ENCODE measurements at places on chromosomes 1 and 21.
A peak's percentile ranks its signal among the peaks of the same experiment; 100 is the strongest.

DNA sequence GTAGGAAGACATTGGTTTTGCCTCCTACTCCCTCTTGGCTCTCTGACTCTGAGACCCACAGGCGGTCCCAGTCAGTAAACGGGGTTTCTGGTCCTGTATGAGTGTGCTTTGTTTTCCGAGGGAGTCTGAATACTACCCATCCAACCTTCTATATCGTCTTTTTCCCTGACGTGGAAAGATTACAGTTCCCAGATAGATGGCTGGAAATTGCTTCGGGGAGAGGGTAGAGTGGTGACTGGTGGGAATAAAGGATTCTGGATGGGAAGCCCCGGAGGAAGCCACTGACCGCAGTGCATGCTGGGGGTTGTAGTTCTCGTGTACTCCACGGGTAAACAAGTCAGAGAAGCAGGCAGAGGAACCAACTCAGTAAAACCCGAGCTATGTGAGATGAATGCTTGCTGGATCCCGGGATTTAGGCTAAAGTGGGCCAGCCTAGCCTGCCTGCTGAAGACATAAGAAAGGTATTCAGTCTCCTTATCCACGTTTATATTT, 66.2 kb upstream of the IRF2BP2 start:
- peak; percentile 88 for DNase-seq

DNA sequence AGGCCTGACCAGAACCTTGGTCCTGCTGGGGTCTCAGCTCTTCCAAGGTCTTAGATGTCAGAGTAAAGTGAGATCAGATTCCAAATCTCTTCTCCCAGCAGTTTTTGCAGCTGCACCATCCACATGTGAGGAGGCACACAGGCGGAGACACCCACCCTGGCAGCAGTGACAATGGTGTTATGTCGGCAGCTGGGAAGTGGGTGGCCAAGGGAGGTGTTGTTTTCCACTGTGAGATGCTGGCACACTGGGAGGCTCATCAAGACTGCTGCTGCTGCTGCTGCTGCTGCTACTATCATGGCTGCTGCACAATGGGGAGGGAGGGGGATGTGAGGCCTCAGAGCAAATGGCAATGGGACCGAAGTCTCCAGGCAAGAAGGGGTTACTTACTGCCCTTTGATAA, 23.6 kb downstream of the CAMK2N1 start:
- DNase-seq: no peak

- DNase-seq: no peak
Observed at GRCh38 chr1:178919581-178919980, 48.7 kb upstream of the ANGPTL1 start.

DNA sequence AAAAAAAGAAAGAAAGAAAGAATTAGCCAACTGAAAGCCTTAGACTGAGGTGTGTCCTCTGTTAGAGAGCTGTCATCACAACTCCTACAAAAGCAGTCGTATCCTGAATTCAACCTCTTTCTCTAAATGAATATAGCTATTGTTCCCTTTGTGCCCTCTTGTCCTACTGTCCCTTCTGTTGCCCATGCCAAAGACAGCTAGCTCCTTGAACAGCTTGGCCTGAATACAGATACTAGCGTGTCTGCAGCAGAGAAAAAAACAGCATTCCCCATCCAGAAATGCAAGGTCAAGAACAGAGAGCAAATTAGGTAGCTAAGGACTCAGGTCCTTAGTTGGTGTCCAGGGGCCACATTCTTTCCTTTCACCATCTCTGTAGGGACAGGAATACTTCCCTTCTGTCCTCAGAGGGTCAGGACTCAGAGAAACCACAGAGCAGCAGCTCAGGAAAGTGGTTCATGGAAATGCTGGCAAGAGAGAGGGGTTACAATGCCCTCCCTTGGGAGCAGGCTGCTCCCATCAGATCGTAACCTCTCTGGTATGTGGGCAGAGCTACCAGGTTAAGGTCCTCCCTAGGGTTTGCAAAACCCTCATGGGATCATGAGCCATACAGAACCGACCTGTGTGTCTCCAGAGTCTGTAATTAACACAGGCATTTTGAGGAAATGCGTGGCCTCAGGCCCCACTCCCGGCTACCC, 1.8 kb upstream of the ZBTB48 start:
- DNase-seq: no peak

DNA sequence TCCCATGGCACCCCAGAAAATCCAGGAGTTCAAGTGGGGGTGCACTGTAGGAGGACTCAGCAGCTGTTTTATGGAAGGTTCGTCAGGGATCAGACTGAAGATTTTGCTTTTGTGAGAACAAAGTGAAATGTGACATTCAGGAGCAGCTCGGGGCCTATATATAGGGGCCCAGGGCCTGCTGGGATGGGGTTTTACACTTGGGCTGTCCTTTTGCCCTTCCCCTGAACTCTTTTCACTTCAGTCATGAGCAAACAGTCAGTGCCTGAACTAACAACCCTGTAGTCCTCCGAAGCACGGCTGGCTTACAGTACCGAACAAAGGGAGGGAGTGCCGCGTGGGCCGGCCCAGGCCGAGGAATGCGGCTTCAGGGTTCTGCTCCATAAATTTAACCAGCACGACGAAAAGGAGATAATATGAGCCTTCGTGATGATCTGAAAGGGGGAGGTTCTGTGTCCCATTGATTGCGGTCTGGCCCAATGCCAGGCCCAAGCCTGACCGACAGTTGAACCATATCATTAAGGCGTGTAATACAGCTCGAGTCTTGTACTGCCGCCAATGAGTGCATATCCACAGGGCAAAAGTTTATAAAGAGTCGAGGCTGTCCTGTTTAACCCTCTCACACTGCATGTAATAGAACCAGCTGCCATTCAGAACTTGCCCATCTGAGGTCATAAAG, 139.9 kb downstream of the DHRS3 start:
- DNase-seq: no peak

- DNase-seq: no peak
Observed at GRCh38 chr1:99681583-99681982, 35.7 kb downstream of the PALMD start.

GRCh38 chr1:66331658-66332547, 202.1 kb upstream of the SGIP1 start:
- peak; percentile 94 for DNase-seq

- DNase-seq: no peak
Observed at GRCh38 chr1:183648042-183648441, 5.1 kb downstream of the APOBEC4 start.

DNA sequence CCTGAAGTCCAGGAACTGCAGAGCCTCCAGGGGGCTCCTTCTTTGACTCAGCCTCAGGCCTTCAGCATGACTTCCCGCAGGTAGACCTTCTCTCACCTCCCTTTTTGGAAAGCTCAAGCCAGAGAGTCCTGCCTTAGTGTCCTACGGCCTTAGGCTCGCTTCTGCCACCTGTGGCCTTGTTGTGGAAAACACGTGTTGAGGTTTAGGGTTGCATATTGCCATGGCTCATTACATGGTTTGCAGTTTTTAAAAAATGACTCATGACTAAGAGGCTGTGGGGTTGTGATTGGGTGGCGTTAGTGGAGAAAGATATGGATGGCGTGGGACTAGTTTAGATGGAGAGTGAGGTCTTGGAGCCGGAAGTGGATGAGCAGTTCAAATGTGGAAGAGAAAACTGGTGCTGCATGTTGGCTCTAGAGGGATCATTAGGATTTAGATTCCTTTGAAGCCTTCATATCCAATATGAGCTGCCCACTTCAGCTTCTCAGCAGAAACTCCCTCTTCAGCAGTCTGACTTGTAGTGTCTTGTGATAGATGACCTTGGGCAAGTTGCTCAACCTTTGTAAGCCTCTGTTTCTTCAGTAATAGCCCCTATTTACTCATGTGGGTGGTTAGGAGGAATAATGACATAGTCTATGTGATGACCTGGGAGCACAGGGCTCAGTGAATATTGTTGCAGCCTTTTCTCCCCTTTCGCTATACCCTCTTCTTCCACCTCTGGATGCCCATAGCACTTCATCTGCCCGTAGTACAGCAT, 6.5 kb upstream of the FGGY start:
- DNase-seq: peak; percentile 91

- peak; percentile 46 for DNase-seq
Observed at GRCh38 chr1:98468111-98468717, 193.3 kb upstream of the SNX7 start.

DNA sequence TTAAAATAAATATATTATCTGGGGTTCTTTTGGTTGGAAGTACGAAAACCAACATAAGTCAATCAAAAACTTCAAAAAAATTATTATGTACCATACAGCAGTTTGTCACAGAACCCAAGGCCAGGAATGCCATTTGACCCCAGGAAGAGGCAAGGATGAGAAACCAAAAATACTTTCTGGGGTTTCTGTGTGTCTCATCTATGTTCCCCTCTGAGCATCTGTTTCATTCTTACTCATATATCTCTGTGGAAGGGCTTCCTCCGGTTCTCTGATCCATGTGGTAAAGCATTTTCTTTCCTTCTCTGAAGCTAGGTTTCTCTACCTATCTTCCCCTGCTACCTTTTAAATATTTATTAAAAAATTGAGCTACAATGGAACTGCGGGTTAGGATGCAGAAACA, 9.8 kb upstream of the FCRL1 start:
- no peak for DNase-seq

GRCh38 chr1:153659175-153659534, 652 bp downstream of the SNAPIN start:
- no peak for DNase-seq

DNA sequence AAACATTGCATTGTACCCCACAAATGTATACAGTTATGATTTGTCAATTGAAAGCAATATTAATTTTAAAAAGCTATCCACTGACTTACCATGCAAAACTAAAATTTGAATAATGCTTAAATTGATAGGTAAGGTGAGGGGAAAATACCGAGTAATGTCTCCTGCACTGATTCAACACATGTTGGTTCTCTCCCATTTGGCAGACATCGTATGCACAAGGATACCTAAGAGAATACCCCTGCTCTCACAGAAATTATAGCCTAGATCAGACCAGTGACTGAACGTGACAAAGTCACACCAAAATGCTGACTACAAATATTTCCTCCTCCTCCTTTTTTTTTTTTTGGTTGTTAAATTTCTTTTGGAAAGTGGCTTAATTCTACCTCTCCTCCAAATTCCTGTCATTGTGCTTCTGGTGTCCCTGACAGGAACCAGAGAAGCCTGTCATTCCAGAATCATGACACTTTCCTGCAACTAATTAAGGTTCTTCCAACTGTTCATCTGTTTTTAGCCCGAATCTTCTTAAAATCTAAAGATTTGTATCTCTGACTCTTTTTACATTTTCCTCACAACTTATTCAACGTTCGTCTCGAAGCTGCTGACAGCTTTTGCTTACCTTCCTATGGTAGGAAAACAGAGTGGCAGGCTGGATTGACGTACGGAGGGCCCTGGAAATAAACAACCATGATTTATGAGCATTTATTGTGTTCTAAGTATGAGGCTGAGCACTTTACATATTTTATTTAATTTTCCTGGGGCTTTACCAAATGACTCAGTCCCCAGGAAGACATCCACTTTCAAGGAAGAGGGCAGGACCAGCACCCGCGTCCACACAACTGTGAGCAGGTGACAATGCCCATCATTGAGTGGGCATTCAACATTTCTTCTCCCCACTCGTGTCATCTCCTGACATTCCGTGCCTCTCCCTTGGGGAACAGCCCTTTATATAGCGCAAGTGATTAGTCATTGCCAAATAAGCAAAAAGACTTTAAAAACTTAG, 57.9 kb upstream of the KCNE2 start:
- DNase-seq: no peak

GRCh38 chr1:114594046-114594445, 12.6 kb upstream of the BCAS2 start:
- no peak for DNase-seq

DNA sequence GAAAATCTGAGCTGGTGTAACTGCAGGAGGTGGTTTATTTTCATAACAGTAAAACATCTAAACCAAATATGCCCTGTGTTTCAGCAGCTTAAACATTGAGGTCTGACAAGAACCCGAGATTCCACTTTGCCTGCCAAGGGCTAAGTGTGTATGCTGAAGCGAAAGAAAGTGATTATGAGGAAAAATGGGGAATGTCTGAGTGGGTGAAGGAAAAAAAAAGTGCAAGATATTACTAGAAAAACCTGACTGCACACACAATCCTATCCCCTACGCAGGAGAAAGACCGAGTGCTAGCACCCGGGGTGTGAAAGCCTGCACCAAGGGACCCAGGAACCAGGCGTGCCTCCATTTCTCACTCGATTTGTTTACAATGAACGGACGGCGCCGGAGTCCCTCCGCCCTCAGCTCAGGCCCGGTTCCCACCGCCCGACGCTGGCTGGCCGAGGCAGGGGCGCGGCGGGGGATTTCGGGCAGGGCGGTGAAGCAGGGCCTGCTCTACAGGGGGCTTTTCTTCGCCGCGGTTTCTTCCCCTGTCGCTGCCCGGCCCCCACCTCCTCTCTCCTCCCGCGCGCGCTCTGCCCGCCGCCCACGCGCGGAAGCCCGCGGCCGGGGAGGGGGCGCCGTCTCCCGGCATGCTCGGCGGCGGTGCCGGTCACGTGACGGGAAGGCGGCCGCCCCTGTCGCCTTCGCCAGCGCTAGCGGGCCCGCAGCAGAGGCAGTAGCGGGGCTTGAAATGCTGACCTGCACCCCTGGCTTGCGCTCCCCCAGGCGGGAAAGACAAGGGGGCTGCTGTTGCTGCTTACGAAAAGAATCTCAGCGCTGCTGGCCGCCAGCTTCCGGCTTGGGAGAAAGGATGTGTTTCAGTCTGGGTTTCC, 35.9 kb downstream of the ITPKB start:
- DNase-seq: peak; percentile 77

- no peak for DNase-seq
Observed at GRCh38 chr1:172473302-172473701, 29.4 kb upstream of the PIGC start.

- DNase-seq: peak; percentile 72
Observed at GRCh38 chr21:26169061-26169610, 1.4 kb downstream of the APP start.

- no peak for DNase-seq
Observed at GRCh38 chr1:214003233-214003632, 15.5 kb downstream of the PROX1 start.

GRCh38 chr1:15141935-15142539, 11.5 kb upstream of the TMEM51 start:
- no peak for DNase-seq

DNA sequence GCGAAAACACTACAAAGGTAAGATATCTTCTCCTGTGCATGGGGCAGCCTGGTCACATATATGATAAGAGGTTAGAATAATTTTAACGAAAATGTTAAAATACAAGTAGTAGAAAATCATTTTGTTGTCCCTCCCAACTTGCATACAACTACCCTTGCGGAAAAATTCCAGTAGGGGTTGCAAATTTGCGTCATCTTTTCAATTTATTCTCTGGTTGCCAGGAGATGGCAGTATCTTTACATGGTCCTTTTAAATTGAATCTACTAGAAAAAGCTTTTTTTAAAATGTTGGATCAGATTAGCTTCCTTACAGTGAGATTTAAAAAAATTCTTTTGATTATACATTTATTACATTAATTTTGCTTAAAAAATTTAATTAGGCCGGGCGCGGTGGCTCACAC, 10.9 kb downstream of the S100PBP start:
- peak; percentile 30 for DNase-seq
